ENCODE measurements at places on chromosomes 1 and 21.

- no peak for DNase-seq
These were observed 60.7 kb downstream of the FAAP20 start for GRCh38 chr1:2133879-2134215.

DNA sequence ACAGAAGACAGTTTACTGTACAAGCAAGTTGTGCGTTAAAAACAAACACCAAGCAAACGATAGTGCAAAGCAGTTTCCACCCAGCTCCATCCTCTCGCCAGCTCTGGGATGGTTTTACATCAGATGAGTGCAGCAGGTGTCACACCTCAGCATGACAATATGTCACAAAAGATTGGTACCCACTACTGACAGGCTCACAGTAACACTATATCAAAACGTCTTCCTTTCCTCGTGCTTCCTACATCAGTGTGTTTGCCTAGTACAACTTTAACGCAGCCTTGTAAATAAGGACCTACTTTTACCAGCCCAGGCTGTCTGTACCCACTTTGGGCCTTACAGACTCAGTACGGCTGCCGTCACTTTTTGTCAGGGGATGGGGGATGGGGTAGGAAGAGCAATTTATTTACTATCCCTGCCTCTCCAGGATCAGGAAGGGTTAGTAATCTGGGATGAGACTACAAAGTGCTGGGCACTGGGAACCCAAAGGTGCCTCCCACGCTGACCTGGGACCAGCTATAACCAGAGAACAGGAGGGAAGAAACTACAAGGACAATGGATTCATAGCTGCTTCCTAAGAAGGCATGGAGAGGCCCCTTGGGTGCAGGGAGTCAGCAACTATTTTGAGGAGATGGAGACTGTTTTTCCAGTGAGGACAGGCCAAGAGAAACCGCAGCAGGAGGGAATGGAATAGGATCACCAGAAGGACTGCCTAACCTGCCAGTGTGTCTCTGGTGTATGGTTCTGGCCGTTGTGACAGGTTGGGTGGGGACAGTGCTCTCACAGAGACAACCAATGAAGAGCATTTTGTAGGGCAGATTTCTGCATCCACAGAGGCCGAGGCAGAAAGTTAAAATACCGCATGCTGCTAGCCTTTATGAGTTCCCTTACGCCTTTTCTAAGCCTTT is 30.2 kb downstream of the RUNX3 start:
- no peak for DNase-seq

- DNase-seq = no peak
These were observed 43.5 kb upstream of the SARS1 start for GRCh38 chr1:109170035-109170764.

DNA sequence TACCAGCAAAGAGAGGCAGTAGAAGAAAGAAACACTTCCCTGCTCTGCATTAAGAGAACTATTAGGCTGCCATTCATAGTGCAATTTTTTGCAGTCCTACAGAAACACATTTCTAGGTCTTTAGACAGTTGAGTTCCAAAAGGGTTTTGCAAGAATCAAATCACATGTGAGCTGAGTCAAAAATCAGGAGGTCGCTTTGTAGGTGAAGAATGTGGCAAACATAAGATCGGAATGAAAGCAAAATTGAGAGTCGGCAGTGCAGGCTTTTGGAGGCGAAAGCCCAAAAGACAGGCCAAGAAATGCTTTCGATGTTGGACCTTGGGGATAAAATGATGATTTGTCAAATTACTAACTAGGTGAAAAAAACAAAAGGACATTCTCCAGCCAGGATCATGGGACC is 213.5 kb upstream of the NRIP1 start:
- DNase-seq = no peak

DNA sequence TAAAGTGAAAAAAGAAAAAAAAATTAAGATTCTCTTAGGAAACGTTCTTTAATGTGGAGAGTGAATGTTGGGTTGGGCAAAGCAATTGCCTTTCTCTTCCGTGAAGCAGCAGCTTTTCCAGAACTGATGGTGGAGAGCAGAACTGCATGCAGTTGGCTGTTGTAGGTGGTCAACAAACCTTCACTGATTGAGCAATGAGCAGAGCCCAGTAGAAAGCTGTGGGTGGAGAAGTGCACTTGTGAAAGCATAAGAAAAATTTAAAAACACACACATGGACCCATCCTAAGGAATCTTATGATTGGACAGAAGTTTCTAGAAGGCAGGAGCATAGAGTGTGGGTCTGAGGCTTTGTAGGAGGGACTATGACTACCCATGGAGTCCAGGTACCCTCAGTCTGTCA is 4.5 kb downstream of the PRELP start:
- DNase-seq = no peak

DNA sequence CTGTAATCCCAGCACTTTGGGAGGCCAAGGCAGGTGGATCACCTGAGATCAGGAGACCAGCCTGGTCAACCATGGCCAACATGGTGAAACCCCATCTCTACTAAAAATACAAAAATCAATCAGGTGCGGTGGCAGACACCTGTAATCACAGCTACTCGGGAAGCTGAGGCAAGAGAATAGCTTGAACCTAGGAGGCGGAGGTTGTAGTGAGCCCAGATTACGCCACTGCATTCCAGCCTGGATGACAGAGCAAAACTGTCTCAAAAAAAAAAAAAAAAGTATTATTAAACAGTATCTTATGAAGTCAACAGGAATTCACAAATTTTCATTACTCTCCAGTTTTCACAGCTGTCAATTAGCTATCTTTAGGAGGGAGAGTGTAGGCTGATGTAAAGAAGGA is 3.8 kb downstream of the ACBD6 start:
- DNase-seq = no peak

DNA sequence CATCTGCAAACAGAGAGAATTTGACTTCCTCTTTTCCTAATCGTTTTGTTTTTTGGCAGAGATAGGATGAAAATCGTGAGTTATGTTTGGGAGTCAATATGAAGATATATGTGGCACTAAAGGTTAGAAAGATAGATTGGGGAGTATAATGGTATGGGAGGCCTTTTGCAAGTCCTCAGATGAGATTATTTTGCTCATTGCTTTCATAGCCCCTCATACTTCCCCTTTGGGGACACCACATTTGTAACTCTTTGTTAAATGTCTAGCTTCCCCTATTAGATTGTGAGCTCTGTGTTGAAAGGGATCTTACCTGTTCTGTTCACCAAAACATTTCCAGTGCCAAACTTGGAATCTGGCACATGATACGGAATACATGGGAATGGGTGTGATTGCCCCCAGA is 30.2 kb downstream of the RAVER2 start:
- DNase-seq = no peak

- no peak for DNase-seq
These were observed at the start of gene GPR153 for GRCh38 chr1:6260961-6261614. Gene GPR153, minus strand, starts transcription at chr1:6261098. Its CDS starts 6,193 bp downstream, at chr1:6254905.

DNA sequence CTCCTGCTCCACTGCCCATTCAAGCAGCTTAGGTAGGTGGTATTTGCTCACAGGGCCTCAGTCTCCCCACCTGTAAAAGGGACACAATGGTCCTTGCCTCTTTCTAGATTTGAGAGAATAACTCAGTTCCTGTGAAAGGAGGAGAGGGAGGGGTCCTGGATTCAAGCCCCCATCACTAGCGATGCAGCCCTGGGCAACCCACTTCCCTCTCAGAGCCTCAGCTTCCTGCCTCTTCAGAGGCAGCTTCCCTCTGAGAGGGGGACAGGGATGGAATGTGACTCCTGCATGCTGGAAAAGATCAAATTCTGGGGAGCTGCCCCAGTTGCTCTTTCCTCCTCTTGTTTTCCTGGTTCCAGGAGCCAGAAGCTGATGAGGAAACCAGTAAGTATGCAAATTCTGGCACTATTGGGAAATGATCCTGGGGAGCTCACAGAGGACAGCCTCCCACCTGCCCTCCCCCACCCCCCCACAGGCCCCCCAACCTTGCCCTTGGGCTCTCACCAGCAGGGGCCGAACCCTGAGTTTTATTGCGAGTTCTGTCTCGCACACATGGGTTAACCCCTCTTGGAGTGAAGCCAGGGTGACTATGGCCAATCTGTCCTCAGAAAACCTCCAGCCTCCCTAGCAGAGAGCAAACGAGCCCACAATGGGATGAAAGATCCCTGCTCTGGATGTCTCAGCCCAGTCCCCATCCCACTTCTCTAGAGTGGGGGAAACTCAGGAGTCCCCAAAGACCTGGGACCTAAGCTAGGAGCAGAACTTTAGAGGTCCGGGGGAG is 11.7 kb downstream of the ZC3H12A start:
- no peak for DNase-seq

DNA sequence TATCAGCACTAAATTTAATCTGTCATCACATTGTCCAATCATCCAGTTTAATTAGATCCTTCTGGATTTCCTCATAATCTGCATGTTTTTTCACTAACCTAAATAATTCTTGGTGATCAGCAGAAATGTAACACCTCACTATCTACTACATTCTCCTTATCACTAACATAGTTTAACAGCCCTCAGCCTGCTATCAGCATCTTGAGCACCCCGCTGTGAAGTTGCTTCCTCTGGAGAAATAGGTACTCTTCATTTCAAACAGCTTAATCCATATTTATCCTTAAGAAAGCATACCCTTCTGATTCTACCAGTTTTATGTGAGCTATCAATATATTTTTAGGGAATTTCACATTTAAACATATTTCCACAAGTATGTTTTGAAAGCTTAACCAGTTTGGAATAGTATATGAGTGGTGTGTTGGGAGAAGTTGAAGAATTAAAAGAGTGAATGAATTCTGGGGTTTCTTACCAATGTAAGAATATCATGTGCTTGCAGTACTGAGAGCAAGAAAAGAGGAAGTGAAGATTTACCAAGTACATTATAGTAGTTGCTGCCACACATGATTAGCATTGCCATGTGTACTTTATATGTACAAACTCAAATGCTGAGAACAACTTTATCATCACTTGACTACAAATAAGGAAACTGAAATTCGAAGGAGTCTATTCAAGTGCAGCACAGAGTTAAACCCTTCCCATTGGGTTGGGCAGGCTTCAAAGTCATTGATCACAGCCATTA is 771.1 kb upstream of the ADGRL4 start:
- no peak for DNase-seq

- DNase-seq = no peak
These were observed 29.3 kb downstream of the SLC5A9 start for GRCh38 chr1:48251821-48252220.

GRCh38 chr1:198726455-198726854 is 87.6 kb downstream of the PTPRC start:
- peak; percentile 86 for DNase-seq

- DNase-seq = no peak
These were observed 83.8 kb upstream of the ETS2 start for GRCh38 chr21:38721958-38722357.

- DNase-seq = no peak
These were observed 9.1 kb downstream of the YBEY start for GRCh38 chr21:46295177-46295770.

DNA sequence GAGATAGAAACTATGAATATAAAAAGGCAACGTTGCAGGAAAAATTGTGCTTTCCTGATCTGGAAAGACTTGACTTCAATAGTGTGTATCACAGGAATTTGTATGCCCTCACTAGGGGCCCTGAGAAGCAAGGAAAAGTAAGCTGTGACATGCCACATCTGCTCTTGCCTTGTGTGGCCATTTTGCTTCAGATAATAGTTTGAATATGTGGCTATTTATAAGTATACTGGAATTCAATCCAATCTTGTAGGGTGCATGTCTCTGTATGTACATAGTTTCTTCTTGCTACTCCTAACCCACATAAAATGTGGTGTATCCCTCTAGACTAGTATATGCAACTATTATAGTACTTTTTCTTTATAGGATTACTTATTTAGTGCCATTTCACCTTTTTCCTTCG is 31.1 kb upstream of the SCYL3 start:
- no peak for DNase-seq

DNA sequence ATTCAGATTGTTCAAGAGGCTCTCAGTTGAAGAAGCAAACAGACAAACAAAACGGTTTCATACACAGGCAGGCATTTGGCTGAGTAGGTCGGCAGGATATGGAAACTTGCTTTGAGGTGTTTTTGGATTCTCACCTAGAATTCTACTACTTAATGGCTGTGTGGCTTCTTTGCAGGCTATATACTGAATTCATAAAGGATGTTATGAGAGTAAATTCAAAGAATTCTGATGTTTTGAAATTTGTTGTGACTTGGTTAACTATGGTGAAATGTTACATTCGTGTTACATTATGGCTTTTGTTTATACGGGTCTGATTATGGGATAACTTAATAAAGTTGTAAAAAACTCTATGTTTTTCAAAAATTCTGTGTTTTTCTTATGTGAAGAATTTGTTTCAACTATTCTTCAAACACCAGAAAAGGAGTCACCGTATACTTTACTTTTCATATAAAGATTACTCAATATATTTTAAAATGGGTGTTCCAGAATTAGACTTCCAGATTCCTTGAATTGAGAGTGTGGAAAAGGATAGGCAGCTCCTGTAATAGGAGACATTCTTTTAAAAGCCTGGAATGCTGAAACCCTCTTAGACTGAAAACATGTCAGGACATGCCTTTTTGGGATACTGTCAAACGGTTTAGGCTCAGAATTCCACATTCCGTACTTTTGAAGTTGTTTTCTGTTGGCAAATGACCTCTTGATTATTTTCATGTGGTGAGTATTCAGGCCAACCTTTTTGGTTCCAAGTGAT is 8.2 kb upstream of the IRF2BP2 start:
- DNase-seq = no peak

DNA sequence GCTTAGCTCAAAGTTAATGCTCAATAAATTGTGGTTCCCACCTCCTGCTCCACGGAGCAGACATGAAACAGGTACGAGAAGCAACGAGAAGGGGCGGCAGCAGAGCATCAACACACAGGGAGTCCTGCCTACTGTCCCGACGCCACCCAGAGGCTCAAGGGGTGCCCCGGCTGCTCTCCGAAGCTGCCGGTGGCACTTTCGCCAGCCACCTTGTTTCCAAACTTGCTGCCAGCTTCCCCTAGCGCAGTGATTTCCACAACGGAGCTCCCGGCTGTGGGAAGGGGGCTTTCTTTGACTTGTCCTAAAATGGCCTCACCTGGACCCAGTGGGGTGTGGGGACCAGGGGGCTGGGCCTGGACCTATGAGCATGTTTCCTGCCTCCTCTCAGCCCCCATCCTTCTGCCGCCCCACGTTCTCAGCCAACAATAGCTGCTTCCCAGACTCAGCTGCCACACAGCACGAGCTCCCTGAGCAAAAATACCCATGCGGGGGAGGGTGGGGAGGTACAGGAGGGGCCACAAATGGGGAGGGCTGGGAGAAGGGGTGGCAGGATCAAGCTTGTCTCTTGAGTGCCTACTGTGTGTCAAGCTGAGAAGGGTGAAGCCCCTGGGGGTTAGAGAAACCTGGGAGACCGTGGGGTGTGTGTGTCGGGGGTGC is 35.6 kb upstream of the ECE1 start:
- DNase-seq = no peak

DNA sequence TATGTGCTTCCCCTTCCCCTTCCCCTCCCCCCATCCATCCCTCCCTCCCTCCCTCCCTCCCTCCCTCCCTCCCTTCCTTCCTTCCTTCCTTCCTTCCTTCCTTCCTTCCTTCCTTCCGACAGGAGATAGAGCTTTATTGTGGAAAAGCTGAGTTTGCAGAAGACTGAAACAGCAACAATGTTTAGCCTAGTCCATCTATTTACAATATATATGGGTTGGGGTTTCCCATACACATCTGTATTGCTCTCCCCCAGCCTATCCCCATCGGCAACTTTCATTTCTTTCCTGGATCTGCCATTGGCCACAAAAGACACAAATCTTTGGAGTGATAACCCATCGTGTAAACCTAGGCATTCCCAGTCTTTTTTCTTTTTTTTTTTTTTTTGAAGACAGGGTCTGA is 222.3 kb downstream of the USH2A start:
- DNase-seq = no peak
